ENCODE measurements at places on chromosomes 4 and X.

DNA sequence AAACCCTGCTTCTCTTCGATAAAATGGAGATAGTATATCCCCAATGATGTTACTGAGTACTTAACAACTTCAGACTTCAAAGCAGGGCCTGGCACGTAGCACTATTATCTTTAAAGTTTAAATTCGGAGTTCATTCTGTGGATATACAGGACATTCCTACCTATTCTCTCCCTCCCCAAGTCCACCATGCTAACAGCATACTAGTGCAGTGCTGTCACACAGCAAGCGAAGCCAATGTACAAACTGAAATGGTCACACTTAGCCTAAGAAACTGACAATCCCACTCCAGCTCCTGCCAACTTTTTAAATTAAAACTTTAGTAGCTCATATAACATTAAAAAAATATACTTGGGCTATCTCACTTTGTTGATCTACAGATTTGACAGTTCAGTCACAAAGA lies 1.2 kb upstream of the DNAJB14 start:
- DNase-seq = no peak

- no peak for DNase-seq
Measured at GRCh38 chrX:24528605-24529004, 63.5 kb downstream of the PDK3 start.

DNA sequence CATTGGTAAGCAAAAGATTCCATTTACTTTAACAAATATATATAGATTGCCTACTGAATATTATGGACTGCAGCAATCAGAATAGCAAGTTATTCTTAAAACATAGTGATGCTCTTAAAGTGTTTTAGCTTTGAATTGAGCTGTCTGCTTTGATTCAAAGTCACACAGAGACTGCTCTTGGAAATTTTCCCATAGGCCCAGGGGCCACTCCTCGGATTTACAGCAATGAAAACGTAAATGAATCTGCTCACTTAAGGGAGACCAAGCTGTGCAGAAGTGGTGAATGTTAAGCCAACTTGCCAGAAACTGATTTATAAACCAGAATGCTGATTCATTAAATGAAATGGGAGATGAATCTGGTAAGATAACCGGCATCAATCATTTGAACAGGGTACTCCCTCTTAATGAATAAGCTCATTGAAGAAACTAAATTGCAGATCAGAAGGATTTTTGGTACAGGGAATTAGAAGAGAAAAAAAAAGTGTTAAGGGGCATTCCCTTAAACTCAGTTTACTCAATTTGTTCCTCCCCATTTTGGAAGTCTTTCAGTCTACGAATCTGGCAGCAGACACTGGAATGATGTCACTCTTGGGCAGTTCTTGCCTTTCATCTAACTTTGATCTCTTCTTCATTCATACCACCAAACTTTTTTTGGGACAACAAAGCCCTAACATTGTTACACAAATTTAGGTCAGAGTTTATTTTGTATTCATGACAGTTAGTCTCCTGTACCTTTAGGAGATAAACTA lies 363.3 kb upstream of the MAGEB2 start:
- DNase-seq = no peak

GRCh38 chr4:185033950-185034349 lies 15.7 kb downstream of the HELT start:
- DNase-seq = no peak

- no peak for DNase-seq
Measured at GRCh38 chrX:3501833-3502535, 155.5 kb upstream of the MXRA5 start.

- DNase-seq = no peak
Measured at GRCh38 chr4:10998846-10999245, 314.3 kb upstream of the CLNK start.

GRCh38 chr4:79578606-79579005 lies 170.6 kb upstream of the GK2 start:
- no peak for DNase-seq

DNA sequence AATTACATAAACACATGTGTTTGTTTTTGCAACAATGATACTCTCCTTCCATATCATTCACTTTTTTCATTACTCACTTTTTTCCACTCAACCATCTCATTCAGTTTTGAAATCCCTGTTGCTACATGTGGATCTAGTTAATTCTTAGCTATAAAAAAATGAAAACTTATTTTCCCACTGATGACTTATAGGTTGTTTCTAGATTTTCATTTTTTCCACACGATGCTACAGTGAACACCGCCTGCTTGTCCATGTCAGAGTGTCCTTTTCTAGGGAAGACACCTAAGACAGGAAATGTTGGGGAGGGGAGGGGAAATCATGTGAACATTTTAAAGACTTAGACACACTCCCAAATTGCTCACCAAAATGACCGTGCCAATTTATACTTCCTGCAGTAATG lies 70.2 kb downstream of the SUPT20HL2 start:
- DNase-seq = no peak

- DNase-seq = no peak
Measured at GRCh38 chr4:1830642-1831228, 25.2 kb downstream of the LETM1 start.

DNA sequence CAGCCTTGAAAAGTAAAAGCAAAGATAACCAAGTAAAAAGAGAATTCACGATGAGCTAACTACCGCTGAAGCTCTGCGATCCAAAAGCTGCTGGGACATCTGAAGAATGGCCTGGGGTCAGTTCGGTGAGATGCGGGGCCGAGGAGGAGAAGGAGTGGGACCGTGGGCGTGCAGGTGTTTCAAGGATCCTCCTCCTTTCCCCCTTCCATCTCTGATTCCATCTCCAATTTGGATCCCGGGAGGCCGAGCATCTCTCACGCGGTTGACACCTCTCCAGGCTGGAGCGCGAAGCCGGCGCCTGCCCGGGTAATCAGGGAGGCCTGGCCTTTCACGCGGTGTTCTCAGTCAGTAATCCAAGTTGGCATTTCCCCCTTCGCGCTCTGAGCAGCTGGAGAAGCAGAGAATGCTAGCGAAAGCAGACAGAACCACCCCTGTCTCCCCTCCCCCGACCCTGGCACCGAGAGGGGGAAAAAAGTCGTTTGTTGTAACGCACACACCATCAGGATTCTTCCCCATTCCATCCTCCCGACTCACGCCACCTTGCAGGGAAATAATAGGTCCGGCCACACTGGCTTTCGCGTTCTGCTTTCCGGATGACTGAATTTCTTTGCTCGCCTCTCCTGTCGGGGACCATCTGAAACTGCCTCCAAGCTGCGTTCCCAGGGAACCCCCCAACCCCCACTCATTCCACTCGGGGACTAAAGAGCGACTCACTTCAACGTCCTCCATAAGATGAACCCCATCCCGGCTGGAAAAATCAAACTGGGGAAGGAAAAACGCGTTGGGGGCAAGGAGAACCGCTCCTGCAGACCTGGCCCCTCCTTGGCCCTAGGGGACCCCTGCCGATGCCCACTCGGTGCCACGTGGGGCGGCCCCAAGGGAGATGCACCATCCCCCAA lies 6.5 kb downstream of the NEUROG2 start:
- no peak for DNase-seq

DNA sequence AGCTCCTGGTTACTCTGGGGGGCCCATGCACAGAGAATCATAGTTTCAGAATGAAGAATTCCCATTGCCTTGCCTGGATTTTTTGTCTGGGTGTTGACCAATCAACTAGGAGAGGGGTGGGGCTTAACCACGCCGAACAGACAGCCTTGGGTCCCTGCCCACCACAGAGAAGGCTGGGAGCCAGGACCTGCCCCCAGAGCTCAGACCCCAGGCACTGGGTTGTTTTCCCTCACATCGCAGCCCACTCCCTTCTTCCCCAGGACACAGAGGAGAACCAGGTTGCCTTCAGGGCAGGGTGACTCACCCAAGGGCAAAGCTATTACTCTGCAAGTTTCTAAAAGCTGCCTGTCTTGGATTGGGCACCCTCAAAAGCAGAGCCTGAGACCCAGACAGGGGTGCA lies 23.3 kb upstream of the CRMP1 start:
- DNase-seq = no peak

GRCh38 chr4:107243141-107243781 lies 207.1 kb upstream of the DKK2 start:
- no peak for DNase-seq

GRCh38 chr4:137531168-137531985 lies 917 bp downstream of the PCDH18 start:
- DNase-seq = no peak

DNA sequence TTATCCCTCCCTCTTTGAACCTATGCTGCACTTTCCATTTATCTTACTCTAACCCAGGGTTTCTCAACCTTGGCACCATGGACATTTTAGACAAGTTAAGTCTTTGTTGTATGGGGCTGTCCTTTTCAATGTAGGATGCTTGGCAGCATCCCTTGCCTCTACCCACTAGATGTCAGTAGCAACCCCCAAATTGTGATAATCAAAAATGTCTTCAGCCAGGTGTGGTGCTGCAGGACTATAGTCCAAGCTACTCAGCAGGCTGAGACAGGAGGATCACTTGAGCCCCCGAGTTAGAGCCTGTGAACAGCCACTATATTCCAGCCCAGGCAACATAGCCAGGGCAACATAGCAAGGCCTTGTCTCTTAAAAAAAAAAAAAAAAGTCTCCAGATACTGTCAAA lies 7.0 kb downstream of the LRCH2 start:
- no peak for DNase-seq

DNA sequence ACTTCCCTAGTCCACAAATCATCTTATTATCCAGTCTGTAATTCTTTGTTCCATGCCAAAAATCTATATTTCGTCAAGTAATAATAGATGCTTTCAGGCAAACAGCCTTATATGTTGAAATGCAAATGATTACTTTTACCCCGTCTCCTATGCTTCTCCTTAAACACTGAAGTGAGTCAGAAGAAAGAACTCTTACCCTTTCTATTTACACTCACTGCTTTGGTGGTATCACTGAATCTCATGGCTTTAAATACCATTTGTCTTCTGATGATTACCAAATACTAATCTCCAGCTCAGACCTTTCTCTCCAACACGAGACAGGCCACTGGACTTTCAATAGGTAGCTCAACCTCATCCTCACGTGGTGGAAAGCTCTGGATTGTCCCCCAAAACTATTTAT lies 558.1 kb downstream of the IL1RAPL1 start:
- no peak for DNase-seq

DNA sequence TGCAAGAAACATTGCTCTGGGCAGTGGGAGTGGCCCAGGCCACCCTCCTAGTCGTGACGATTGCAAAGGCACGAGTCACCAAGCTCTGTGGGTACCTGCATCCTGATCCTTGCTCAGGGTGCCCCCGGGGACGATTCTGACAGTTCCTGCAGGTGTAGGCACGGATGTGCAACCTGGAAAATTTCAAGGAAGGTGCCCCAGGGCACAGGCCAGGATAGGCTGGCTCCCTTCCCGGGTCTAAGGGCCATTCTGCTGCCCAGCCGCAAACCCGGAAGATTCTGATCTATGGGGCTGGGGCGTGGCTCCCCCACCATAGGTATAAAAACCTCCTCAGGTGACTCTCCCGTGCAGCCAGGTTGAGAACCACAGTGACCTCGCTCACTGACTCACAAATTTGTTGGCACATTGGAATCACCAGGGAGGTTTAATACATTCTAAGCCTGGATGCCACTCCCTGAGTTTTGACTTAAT lies 228.5 kb downstream of the PTTG2 start:
- no peak for DNase-seq
